ENCODE measurements at places on chromosomes 7 and 10.
A peak's percentile ranks its signal among the peaks of the same experiment; 100 is the strongest.

DNA sequence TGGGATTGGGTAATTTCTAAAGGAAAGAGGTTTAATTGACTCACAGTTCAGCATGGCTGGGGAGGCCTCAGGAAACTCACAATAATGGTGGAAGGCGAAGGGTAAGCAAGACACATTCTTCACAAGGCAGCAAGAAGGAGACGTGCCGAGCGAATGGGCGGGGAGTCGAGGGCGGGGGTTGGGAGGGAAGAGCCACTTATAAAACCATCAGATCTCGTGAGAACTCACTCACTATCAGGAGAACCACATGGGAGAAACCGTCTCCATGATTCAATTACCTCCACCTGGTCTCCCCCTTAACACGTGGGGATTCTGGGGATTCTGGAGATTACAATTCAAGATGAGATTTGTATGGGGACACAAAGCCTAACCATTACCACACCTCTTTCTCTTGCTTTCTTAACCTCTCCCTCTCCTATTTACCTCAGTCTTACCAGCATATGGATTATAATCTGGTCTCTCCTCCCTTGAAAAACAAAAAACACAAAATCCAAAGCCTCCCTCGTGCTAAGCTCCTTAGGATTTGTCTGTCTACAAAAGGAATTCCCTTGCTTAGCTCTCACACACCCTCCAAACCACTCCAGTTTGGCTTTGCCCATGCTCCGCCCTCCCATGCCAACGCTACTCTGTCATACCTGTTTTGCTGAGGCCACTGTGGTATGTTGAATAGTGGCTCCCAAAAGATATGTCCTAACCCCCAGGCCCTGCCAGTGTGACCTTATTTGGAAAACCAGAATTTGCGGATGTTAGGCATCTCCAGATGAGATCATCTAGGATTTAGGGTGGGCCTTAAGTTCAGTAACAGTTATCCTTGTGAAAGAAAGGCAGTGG, 19.6 kb upstream of the EFCAB10 start:
- DNase-seq = peak; percentile 44

- DNase-seq = no peak
Measured at GRCh38 chr7:51031791-51032515, 249.3 kb upstream of the GRB10 start.

DNA sequence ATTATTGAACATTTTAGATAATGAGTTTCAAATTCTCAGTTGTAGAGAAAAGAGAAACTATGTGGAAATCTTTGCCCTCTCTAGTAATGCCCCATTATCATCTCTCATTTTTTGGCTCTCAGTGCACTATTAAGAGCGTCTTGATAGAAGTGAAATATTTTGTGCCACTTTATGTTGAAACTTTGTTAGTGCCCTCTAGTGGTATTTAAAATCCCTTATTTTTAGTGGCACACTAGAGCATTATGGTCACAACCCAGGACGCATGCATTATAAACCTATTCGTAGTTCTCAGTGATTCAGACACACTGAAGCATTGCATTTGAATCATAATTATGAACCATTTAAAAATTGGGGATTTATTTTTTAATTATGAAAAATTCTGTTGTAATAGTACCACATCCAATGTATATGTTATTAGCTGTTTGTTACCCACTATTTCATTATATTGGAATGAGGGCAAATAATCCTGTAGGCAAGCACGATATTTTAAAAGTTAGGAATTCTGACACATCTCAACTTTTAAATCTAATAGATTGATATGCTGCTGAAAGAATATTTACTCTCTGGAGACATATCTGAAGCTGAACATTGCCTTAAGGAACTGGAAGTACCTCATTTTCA, 21.9 kb downstream of the PDCD4 start:
- DNase-seq = peak; percentile 38

- DNase-seq = no peak
Measured at GRCh38 chr10:79940431-79940830, 8.5 kb downstream of the SFTPD start.

DNA sequence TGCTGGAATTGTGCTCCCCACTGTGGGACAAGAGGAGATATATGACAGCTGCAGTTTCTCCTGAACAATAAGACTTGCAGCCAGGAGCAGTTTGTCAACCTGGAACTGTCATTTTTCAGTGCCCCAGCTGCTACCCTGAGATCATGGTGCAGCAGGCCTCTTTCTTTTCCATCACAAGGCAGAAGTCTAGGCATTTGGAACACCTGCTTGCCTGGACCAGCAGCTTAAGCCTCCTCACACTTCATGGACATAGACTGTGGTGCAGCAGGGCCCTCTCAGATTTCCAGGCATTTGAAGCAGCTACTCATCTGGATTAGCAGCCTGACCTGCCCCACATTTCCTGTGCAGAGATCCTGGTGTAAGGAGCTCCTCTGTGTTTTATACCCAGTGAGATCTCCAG, 450.7 kb upstream of the TEX47 start:
- DNase-seq = no peak

All from EL (cell line).